HTR-8/SVneo (cell line): ENCODE measurements at places on chromosomes 2 and 18.

DNA sequence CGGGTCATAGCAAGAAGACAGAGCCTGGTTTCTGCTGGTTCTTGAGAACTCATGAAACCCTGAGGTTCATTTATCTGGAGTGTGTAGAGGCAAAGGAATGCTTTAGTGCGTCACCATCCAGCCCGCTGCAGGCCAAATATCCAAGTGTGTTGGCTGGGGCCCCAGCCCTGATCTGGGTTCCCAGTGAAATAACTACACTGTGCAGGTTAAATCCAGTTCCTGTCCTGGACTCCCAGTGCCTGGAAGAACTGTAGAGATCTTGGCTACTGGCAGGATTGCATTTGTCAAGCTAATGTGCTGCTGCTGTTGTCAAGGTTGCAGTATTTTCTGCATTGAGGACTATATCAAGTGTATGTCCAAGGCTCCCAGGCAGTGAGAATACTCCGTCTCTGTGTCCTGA, 89.9 kb downstream of the MAPK4 start:
- DNase-seq: no peak

DNA sequence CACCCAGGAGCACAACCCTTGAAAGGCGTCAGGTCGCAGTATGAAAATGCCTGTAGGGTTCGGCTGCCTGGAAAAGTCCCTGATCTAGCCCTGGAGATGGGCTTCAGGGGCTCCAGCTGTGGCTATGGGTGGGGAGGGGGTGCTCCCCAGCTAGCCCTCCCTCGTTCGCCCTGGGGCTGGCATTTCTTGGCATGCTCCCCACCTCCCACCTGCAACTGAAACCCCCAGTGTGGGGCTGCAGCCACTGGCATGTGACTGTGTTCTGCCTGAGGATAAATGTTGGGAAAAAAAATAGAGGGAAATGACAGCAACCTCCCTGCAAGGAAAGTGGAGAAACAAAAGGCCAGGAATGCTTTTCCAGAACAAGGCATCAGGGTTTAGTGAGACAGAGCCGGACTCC, 109.2 kb downstream of the COPS8 start:
- DNase-seq: no peak

- DNase-seq: no peak
Observed at GRCh38 chr2:220835583-220835982, 736.5 kb downstream of the EPHA4 start.

DNA sequence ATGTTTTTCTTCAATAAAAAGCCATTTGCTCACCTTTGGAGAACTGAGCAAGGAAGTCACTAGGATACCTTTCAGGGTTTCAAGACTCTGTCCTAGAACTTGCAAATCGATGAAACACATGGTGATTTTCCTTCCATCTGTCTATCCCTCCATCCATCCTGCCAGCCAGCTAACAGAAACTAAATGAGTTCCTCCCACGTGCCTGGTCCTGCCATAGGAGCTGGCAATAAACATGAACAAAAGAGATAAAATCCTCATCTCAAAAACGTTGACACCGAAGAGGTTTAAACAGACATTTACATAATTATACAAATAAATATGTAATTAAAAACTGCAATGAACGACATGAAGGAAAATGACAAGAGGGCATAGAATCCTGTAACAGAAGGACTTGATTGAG, 249.0 kb downstream of the PID1 start:
- no peak for DNase-seq

DNA sequence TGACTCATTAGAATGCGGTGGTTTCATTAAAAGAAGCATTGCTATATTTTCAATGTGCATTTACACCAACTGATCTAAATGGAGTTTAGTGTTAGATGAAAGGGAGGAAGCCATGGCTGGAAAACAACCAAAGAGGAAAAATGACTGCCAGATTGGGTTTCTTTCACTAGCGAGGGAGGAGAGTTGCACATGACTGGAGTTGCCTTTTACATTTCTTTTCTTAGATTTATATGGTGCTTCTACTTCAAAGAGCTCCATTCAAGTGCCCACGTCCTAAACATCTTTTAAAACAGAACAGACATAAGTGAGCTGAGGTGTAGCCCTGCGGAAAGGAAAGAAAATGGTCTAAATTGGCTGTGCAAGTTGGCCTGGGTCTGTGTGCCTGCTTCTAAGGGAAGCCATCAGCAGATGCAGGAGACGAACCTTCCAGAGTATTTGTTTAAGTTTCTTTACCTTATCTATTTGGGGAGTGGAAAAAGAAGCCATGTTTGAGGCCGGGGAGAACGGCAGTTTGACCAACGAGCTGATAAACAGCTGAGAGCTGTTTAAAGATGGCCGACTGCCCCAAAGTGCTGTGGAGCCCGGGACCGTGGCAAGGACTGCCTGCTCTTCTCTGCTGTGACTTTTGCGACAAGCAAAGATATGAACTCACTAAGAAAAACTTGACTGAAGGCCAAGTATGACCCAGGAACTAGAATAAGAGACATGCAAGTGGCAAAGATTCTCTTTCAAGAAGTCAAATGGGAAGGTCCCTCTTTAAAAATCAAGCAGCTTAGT, 327.0 kb downstream of the ZNF516 start:
- no peak for DNase-seq

DNA sequence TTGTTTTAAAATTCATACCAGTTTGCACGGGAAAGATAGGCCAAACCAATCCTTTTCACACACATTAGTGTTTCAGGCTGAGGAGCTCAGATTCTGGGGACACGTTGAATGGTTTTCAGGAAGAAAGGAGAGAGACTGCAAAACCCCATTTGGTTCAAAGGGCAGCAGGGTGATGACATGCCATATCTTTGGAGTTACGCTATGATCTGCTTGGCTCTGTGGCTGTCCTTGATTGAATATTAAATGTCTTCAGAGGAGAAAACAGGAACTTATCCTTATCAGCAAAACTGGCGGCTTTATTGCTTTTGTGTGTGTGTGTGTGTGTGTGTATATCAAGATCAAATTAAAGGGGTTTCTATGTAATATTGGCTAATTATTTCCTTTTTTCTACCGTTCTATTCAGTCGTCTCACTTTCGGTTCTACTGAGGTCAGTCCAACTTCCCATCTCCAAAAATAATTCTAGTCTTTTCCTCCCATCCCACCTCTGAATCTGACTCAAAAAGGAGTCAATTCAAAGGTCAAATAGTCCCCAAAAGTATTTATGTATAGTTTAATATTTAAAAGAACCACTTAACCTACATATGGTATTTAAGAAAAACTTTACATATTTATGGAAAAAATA, 292.9 kb upstream of the CCDC68 start:
- no peak for DNase-seq

GRCh38 chr2:56871644-56872043, 687.9 kb downstream of the CCDC85A start:
- no peak for DNase-seq

DNA sequence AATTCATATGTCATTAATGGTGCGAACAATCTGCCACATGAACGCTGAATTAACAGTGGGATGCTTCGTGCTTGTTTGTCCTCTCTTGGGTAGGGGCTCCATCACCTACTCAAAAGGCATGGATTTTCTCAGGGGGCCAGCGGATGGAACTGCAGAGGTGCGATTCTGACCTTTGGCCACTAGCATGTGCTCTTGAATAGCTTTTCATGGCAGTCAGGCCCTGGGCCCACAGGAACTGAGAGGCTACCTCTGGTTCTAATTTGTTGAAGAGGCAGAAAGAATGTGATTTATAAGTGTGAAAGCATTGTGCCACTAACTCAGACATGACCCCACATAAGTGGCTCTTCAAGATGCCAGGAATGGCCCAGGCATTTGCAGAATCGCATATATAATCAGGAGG, 283.2 kb downstream of the INSIG2 start:
- no peak for DNase-seq

- no peak for DNase-seq
Observed at GRCh38 chr18:51765606-51766360, 568.3 kb upstream of the MEX3C start.

DNA sequence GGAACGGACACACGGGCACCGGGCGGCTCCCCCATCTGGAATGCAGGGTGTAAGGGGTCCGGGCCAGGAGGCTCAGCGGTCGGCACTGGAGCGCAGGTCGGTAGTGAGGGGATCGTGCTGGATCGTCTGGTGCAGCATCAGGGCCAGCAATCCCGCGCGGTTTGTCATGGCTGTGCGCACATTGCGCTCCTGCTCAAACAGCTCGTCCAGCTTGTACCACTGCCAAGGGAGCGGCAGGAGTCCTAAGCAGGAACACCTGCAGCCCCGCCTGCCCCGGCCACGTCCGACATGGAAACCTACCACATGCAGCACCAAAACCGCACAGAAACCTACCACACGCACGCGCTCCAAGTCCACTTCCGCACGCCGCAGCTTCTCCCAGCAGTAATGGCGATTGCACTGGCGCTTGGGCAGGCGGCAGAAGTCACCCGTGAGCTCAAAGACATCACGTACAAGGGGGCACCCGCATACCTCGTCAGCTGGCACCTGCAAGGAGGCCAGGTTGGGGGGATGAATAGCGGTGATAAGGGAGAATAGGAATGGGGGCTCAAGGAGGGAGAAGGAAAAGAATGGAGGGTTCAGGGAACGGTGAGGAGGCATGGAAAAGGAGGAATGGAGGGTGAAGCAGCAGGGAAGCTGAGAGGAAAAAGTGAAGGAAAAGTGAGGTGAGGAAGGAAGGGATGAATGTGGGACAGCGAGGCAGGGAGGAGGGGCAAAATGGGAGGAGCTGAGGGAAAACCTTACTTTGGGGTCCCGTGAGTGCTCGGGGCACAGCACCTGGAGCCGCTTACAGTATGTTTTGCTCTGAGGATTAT, 1.4 kb upstream of the MBD1 start:
- DNase-seq: no peak

- no peak for DNase-seq
Observed at GRCh38 chr2:113200736-113201490, 27.1 kb downstream of the PSD4 start.

DNA sequence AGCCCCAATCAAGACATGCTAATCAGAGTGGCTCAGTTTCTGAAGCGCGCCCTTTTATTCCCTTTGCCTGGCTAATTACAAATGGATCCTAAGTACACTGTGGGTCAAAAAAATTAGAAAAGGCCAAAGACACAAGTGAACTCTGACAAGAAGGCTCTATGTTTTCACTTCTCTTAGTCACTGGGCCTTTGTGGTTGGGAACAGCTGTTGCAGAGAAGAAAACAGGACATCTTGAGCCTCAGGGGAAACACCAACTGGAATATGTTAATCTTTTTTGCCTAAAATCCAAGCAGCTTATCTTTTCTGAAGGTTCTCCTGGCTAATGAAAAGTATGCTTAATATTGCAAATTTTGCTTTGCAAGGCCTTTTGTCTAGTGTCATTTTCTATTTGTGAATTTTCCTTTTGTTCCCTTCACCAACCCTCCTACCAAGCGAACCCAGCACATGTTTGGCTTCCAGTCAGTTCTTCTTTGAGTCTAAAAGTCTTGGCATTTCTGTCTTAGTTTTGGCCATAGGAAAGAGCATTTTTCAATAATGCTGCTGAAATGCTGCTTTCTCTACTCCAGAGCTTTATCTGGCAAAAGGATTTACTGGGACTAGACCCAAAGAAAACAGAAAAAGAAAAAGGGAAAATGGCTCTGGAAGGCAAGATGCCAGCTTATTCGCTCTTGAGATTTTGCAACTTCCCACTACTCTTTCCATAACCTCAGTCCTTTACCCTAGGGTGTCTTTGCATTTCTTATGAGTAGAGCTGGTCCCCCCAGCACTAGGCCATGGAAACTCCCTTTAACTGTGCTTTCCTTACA, 440.2 kb upstream of the ST6GAL2 start:
- no peak for DNase-seq

GRCh38 chr2:28363686-28364280, 28.9 kb upstream of the FOSL2 start:
- no peak for DNase-seq

DNA sequence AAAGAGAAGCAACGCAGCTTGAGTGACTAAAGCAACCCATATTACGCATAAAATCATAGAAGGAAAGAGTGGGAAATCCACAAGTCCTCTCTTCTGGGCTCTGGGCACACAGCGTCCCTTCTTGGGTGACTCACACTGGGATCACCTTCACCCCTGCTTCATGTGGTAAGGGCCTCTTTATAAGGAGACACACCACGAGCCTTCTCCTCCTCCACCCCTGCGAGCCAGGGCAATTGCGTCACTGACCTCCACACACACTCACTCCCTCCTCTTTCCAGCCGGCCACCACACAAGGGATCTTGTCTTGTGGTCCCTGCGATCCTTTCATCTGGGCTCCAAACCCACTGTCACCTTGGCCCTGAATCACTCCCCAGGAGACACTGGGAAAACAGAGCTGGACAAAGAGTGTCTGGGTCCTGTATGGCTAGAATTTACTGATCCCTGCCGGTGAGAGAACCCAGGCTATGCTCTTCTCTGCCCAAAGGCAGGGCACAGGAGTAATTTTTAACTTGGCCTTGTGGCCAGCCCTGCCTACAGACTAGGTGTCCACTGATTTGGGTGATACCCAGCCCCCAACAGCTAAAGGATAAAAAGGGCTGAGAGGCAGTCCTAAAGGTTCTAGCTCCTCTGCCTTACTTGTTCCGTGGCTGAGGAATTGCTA, 35.3 kb downstream of the NHEJ1 start:
- DNase-seq: peak; percentile 50

DNA sequence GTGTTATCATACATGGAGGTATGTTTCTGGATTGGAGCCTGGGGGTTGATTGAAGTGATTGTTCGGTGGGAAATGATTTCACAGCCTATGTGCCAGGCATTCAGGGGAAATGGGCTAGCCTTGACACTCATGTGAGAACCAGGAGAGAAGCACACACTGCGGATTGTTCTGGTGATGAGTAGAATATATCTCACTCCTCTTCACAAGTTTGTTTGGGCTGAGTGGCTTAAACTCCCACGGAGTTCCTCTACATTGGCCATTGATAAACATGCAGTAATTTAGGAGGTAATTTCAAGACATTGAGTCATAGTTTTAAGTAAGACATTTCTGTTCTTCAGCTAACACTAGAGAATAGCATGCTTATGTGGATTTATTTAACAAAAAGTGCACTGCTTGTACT, 498.9 kb upstream of the NETO1 start:
- DNase-seq: no peak

GRCh38 chr2:197359859-197360258, 49.3 kb upstream of the ANKRD44 start:
- no peak for DNase-seq

DNA sequence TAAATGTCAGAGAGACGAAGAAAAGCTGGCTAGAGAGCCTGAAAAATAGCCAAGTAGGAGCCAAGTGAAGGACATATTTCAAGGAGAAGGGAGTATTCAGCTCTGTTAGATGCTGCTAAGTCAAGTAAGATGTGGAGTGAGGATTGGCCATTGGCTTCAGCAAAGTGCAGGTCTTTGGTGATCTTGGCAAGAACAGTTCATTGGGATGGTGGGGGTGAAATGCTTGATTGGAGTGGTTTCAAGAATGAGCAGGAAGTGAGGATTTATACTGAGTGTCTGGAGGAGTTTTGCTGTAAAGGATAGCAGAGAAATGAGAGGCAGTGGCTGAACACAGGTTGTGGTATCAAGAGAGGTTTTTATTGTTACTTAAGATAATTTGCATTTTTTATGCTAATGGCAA, 139.7 kb downstream of the PRPF40A start:
- DNase-seq: no peak

- no peak for DNase-seq
Observed at GRCh38 chr2:158004126-158004764, 97.4 kb upstream of the UPP2 start.
